ENCODE measurements at places on chromosomes 11 and 22. TPM values are rescaled to one million over a fixed set of nuclear protein-coding genes. Genes with fewer than 3 reads are reported as not detected.

Gene DKK3
- 0.49 TPM for total RNA-seq

GRCh38 chr11:102791271-102792036, 6.5 kb downstream of the MMP1 start:
- DNase-seq = no peak

DNA sequence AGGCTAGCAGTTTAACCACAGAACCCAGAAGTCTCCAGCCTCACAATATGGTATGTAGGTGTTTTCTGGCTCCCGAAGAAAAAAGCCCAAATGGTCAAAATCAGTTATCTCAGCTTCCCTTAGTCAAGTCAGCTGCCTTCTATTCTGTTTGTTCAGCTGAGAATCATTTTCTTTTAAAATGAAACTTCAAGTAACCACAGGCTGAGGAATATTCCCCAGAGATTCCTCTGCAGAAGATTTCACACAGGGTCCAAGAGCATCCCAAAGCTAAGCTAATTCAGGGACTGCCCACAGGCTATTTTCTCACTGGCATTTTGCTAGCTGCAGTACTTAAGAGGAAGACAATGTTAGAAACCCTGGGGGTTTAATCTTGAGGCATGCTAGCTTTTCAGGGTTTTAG, 977.0 kb upstream of the CHORDC1 start:
- no peak for DNase-seq

- DNase-seq = no peak
Observed at GRCh38 chr11:76064192-76064591, 142.1 kb downstream of the WNT11 start.

DNA sequence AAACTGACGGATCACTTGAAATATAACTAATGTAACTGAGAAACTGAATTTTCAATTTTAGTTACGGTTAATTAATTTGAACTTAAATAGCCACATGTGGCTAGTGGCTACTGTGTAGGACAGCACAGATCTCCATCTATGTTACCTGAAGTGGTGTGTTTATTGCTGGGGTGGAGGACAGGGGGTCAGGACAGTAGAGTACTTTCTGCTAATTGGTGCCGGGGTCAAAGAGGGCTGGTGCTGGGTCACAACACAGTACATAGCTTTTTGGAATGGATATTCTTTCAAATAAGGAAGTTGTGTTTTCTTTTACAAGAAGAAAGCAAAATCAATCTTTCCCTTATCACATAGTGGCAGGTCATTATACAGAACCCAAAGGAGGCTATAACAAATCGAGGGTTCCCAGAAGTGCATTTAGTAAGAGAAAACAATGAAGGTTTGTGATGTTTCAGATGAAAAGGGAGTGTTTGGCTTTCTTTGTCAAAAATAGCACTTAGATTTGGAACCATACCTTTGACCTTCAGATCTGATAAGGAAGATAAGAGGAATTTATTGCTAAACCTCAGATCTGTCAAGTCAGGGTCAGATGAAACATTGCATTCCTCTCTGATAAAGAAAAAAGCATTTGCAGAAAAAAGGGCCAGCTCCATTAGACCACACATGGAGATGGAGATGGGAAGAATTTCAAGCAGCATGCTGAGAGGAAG, 384.5 kb downstream of the AASDHPPT start:
- DNase-seq = no peak

DNA sequence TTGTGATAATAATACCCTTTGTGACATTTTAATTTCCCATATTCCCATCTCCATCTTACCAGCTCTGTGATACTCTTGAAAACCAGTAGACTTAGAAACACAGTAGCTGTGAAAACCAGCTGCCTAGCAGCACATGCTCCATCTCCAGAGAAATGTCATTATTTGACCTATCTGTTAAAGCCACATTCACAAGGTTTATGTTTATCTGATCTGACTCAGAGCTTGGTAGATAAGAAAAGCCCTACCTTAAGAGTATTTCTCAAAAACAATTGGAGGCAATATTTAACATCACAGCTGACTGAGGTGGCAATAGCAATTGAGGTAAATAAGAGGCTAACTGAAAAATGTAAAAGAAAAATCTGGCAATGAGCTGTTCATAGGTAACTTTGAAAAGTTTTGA, 8.1 kb upstream of the ANO3 start:
- no peak for DNase-seq

- DNase-seq = no peak
Observed at GRCh38 chr11:2761131-2762030, 61.6 kb upstream of the KCNQ1OT1 start.

GRCh38 chr11:34238533-34238932, 119.3 kb downstream of the ABTB2 start:
- DNase-seq = no peak

GRCh38 chr11:19735157-19735908, 22.7 kb downstream of the NAV2 start:
- DNase-seq = no peak

DNA sequence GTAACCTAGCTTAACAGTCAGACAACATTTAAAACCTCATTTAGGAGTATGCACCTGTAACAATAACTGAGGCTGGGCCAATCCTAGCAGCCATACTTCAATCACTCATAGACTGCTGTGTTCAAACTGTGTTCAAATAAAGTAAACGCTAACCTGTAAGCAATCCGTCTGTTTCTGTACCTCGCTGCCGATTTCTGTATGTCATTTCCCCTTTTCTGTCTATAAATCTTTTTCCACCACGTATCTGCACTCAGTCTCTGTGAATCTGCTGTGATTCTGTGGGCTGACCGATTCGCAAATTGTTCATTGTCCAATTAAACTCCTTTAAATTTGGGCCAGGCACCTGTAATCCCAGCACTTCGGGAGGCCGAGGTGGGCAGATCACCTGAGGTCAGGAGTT, 12.3 kb downstream of the APOBEC3H start:
- no peak for DNase-seq

DNA sequence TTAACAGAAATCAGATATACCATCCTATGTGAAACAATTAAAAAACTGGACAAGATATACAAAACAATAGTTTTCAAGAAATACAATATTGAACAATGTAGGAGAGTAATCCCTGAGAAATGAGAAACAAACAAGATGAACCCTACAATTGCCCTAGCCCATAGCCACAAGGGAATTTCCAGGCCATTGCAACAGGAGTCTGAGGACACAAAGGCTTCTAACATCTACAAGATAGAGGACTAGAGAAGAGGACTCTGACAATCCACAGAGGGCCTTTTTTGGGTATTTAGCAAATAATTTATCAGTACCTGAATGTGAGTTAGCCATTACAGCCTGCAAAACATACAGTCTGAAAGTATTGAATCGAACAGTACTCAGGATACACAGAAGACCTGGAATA, 251.7 kb downstream of the GRM5 start:
- no peak for DNase-seq

GRCh38 chr11:57566905-57567514, 462 bp downstream of the UBE2L6 start:
- DNase-seq = no peak

DNA sequence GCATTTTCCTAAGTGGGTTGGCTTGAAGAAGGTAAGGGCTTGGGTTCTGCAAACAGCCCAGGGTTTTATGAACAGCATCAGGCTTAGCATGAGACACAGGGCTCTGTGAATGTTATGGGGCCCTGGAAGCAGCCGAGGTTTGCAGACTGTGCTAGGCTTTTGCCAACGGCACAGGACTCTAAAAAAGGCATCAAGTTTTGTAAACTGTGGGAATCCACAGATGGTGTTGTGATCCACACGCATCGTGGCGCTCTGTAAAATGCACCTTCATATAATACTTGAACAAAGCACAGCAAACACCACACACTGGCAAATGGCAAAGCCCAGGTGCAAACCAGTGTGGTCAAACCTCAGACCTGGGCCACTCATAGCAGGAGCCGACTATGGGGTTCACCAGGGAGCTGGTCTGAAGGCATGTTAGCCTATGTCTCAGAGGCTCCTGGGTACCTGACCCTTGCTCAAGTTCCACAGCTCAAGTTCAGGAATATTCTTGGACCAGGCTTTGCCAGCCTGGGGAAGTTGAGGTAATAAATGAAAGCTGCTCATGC, 2.4 kb upstream of the SLCO2B1 start:
- DNase-seq = no peak

DNA sequence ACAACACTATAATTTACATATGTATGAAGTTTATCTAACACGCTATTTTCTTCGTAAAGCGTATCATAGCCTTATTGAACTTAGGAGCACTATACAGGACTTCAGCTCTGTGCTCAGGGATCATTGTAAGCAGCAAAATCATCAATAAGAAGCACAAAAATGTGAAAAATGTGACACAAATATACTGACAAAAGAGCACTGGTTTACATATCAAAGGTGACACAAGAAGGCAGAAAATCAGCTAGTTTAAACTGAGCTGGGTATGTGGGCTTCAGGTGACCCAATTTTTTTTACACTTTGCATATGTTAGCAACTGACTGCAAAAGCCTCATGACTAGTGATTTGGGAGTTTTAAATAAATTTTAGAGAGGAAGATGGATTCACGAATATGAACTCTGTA, 215.2 kb upstream of the CHORDC1 start:
- no peak for DNase-seq

DNA sequence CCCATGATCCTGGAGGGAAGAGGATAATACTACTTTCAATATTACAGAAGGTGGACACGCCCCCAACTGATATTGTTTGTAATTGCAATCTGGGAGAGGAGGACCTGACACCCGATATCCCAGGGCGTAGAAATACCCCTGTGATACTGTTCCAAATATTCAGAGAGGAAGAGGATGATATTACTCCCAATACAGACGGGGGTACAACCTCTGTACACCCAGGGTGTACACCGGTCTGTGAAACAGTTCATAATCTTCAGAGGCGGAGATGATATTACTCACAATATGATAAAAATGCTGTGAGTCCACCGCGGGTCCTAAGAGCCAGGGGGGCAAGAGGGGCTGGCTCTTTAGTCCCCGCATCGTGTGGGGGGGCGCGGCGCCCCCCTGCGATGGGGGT, 57.2 kb upstream of the ALDH3B2 start:
- no peak for DNase-seq

DNA sequence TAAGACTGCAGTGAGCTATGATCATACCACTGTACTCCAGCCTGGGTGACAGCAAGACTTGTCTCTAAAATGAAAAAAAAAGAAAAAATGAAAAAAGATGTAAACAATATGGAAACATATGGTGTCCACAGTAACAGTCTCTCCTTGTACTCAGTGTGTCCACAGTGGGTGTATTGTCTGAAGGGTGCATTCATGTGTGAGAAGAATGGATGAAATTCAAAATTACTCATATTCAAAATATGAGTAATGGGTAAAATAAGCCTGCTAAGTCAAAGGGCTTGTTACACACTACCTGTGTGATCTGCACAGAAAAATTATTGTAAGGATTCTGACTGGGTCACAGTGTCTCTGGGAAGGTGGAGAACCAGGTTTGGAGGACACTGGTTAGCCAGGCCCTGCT, 26.9 kb downstream of the PPFIA1 start:
- DNase-seq = no peak

- DNase-seq = no peak
Observed at GRCh38 chr22:27358096-27358870, 443.3 kb downstream of the MN1 start.

GRCh38 chr11:76785513-76785912, 2.4 kb downstream of the TSKU start:
- DNase-seq = no peak

DNA sequence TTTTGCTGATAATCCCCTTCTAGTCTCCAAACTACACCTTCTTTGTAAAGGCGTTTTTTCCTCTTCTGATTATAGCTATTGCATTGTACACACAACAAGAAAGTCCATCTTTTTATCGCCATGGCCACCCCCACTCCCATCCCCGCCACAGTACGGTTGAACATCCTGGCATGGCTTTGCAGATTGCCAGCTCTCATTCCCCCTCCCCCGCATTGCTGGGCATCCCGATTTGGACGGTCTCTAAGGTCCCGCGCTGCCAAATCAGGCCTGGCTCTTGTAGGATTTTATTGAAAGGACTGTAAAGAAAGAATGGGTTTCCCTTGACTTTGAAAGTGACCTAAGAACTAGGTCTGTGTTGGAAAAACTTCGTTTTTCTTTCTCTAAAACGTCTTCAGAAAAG, 916 bp upstream of the SLC6A5 start:
- DNase-seq = no peak

Measured in HCT116 (cell line).